ENCODE measurements at places on chromosomes 5 and 9.

DNA sequence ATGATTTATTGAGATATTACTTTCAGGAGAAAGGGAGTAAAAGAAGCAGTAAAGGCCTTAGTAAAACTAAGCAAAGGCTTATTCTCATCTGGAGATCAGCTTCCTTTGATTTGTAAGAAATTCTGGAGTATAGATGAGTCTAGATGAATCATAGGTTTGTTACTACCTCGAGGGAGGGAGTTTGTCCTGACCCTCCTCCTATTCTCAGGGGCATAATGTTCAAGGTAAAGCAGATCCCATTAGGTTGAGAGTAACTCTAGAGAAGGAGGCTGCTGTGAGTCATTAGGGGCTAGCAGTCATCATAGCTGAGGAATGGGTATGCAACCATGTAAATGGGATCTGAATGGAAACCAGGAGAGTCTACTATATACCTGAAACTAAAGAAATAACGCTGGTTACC lies 155.5 kb upstream of the MOCS2 start:
- no peak overlapping the region for H3K27ac ChIP-seq
- no peaks in the 10 kb centered on the region for H3K36me3 ChIP-seq
- DNase-seq = no peak
- H3K27me3 ChIP-seq = no peaks in the 10 kb centered on the region

DNA sequence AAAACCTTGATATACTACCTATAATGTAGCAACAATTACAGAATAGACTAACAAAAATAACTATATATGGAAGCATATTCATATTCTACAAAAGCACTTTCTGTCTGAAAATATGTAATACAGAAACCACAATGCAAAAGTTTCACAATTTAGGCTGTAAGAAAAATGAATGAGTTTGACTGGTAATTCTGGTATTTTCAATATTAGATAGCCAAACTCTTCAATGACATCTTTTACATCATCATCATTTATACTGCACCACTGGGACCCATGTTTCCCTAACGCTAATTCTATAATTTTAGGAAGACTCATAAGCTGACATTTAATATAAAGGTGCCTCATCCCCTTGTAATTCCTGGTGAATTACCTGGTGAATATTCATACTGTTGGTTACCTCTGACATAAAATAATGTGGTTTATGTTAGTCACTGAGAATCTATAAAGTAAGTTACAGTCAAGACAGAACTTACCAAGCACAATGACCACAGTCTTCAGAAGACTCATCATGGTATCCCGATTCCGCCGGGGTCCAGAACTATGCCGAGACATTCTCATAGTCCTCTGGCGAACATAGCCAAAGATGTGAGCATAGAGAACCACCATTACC lies 97.2 kb downstream of the LPAR1 start:
- no peaks in the 10 kb centered on the region for H3K27me3 ChIP-seq
- H3K36me3 ChIP-seq = peaks cover 3% of the 10 kb centered on the region
- no peak overlapping the region for H3K4me3 ChIP-seq
- H3K27ac ChIP-seq = no peak overlapping the region
- no peak for DNase-seq

GRCh38 chr9:34957492-34958410 lies at the start of gene PHF24:
Gene PHF24, plus strand, starts transcription at chr9:34958285. Its CDS starts 13,014 bp downstream, at chr9:34971299.
- peaks cover 36% of the 10 kb centered on the region for H3K27me3 ChIP-seq
- H3K4me3 ChIP-seq = peak within 1 kb of the TSS; percentile 74
- H3K4me1 ChIP-seq = peaks cover 4% of the 10 kb centered on the region
- H3K27ac ChIP-seq = no peak within 1 kb of the TSS
- no peaks in the 10 kb centered on the region for H3K36me3 ChIP-seq

DNA sequence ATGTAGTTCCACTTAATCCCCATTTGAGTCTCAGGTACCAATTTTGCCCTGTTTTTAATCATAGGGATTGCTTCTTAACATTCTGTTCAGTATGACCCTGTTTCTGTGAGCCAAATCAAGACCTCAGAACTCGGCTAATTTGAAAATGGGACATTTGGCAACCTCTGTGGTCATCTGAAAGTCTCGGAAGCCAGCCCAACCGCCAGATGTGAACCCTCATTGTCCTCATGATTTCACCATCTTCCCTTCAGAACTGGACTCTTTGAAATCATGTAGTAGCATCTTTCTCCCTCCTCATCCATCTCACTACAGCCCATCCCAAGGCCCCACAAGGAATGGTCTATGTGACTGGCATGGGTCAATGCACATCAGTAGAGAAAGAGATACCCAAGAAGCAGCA lies 88.9 kb downstream of the S1PR3 start:
- H3K4me1 ChIP-seq = no peaks in the 10 kb centered on the region
- no peak overlapping the region for H3K27ac ChIP-seq
- H3K27me3 ChIP-seq = no peaks in the 10 kb centered on the region
- no peak overlapping the region for H3K4me3 ChIP-seq

DNA sequence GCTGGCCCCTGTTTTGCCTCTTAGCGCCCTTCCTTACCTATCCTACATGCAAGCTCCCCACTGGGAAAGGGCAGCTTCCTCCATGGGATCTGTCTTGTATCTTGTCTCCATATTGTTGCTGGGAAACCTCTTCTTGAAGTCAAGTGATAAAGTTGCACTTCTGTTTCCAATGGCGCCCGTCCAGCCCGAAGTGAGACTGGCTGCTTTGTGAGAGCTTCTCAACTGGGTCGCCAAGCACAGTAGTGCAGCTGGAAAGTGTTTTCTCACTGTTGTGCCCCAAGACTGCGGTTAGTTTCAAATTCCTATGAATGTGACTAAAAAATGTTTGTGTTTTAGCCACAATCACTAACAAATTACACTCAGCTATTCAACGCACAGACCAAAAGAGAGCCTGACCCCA lies 506.6 kb upstream of the MPDZ start:
- no peaks in the 10 kb centered on the region for H3K36me3 ChIP-seq
- no peak overlapping the region for H3K4me3 ChIP-seq
- DNase-seq = no peak
- H3K27me3 ChIP-seq = no peaks in the 10 kb centered on the region

- H3K27ac ChIP-seq = no peak overlapping the region
- no peaks in the 10 kb centered on the region for H3K27me3 ChIP-seq
- no peak overlapping the region for H3K4me3 ChIP-seq
- H3K4me1 ChIP-seq = no peaks in the 10 kb centered on the region
Observed at GRCh38 chr9:6525326-6526045, 112.5 kb downstream of the UHRF2 start.

- H3K27me3 ChIP-seq = no peaks in the 10 kb centered on the region
- DNase-seq = no peak
- no peak overlapping the region for H3K27ac ChIP-seq
Observed at GRCh38 chr5:163619273-163619934, 114.0 kb downstream of the MAT2B start.

GRCh38 chr9:15824310-15824709 lies 271.5 kb downstream of the CCDC171 start:
- H3K4me1 ChIP-seq = no peaks in the 10 kb centered on the region
- H3K27me3 ChIP-seq = no peaks in the 10 kb centered on the region
- H3K36me3 ChIP-seq = no peaks in the 10 kb centered on the region
- H3K4me3 ChIP-seq = no peak overlapping the region
- H3K27ac ChIP-seq = no peak overlapping the region

All from trophoblast cell (in vitro differentiated cells and primary cell).